ENCODE measurements at places on chromosomes 4 and X.

GRCh38 chr4:55323375-55323774 is 22.7 kb upstream of the SRD5A3 start:
- DNase-seq: no peak

DNA sequence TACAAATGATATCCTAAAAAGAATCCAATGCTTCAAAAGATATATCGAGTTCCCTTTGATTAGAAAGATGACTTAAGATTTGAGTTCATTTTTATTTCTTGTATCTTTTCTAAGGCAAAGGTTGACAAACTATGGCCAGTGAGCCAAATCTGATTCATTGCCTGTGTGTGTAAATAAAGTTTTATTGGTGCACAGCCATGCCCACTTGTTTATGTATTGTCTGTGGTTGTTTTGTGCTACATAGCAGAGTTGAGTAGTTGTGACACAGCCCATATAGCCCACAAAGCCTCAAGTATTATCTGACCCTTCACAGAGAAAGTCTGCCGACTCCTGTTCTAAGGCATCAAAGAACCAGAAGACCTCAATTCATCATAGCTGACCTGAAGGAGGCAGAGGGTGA is 32.2 kb upstream of the EIF1AX start:
- DNase-seq: no peak

GRCh38 chr4:102642631-102643298 is 118.0 kb downstream of the MANBA start:
- no peak for DNase-seq

GRCh38 chrX:93673869-93674271 is at the start of gene FAM133A:
TSS of gene FAM133A (plus strand) at chrX:93674206. CDS start at chrX:93709420, 35,214 bp downstream.
- DNase-seq: peak; percentile 5

- DNase-seq: no peak
Measured at GRCh38 chrX:49272421-49272820, 2.8 kb downstream of the PPP1R3F start.

GRCh38 chr4:14985161-14985560 is 17.1 kb upstream of the CPEB2 start:
- DNase-seq: no peak

GRCh38 chr4:52069571-52069970 is 18.5 kb downstream of the SPATA18 start:
- no peak for DNase-seq

GRCh38 chrX:150868625-150869024 is 29.8 kb downstream of the CD99L2 start:
- DNase-seq: no peak

DNA sequence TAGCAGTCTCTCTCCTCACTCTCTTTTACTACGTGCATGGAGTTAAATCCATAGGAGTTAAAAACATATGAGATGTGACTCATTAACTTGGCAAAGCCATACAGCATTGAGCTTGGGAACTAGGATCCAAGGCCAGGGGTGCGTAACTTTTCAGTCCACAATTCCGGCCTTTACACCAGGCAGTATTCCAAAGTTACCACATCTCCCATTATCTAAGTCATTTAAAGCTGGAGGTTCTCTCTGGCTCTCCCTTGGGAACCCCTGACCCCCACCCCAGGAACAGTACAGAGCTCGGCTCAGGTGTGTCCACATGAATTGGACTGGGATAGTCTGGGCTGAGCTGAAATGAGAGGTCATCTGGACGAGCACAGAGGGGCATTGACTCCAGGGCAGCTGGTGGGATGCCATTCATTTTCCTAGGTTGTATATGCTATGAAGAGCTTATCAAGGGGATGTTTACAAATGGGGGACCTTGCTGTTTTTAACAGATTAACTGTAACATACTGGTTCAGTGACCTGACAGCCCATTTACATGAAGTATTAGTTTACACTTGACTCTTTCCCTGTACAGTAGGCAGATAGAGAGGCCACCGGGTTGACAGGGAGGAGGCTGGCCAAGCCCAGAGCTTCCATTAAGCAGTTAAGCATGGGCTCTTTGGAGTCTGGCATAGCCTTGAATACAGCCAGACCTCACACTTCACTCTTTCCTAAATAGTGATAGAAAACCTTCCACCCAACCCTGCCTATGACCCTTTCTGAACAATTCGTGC is 128.8 kb downstream of the RAB28 start:
- DNase-seq: no peak

- DNase-seq: no peak
Measured at GRCh38 chr4:110071466-110071865, 126.9 kb downstream of the ELOVL6 start.

DNA sequence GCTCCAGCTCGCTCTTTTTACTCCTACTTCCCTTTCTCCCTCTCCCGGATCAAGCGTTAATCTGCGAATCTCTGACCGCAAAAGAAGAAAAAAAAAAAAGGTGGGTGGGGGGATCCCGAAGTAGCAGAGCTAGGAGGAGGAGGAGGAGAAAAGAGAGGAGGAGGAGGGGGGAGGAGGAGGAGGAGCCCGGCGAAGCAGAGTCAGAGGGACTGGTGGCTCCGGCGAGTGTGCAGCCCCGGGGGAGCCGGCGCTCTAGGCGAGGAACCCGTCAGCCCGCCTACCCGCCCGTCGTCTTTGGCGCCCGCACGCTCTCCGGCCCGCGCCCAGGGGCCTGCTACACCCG is at the start of gene NHSL2:
NHSL2 (plus strand) TSS at position 203 of the 343 bp plus-strand sequence.
- DNase-seq: no peak

- DNase-seq: no peak
Measured at GRCh38 chr4:158644760-158645159, 26.9 kb downstream of the C4orf46 start.

DNA sequence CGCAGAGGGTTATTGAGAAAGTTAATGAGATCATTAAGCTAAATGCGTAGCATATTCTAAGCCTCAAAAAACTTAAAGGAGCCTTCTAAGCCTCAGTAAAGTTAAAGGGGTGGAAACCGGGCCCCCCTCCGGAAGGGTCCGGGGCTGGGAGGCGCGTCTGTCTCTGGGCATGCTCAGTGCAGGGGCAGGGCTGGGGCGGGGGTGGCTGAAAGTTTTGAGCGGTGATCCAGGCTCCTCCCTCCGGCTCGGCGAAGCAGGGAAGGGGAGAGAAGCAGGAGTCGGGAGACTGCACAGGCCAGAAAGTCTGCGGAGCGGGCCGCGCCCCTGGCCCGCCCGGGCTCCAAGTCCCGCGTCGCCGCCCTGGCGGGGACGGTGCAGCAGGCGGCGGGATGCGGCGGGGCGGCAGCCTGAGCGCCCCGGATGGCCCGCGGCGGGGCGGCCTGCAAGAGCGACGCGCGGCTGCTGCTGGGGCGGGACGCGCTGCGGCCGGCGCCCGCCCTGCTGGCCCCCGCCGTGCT is at the start of gene EVC:
EVC (plus strand) TSS at position 241 of the 518 bp plus-strand sequence; CDS start at position 421, 180 bp downstream.
- peak; percentile 52 for DNase-seq

- no peak for DNase-seq
Measured at GRCh38 chrX:118679290-118679689, 48.1 kb upstream of the IL13RA1 start.

Measured in thoracic aorta (tissue), 2 donors.